ENCODE measurements at places on chromosomes 5 and 9.

GRCh38 chr9:12740845-12741244 is 34.0 kb upstream of the LURAP1L start:
- DNase-seq, result no peak

DNA sequence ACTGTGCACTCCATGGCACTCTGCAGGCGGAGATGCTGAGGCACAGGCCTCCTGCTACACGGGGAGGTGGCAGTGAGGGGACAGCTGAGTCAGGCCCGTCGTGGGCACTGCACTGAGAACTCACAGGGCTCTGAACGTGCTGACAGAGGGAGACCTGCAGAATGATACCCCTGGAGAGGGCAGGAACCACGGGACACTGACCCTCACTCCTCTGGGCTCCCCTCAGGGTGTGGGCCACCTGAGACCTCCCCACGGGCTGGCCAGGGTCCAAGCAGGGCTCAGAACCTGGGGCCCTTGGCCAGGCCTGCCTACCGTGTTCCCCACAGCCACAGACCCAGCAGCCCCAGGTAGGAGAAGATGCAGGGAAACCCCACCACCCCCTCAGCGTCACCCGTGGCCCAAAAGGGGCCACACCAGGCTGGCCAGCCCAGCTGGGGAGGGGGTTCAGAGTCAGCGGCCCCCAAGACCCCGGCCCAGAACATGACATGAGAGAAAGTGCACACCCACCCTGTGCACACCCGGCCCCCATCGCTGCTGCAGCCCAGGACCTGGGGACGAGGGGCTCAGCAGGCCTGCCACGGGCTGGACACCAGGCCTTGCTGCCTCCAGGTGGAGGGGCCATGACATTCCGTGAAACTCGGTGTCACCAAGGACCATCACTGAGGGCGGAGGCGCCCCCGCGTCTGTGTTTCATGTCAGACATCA is 30.9 kb downstream of the GLT6D1 start:
- no peak for DNase-seq

DNA sequence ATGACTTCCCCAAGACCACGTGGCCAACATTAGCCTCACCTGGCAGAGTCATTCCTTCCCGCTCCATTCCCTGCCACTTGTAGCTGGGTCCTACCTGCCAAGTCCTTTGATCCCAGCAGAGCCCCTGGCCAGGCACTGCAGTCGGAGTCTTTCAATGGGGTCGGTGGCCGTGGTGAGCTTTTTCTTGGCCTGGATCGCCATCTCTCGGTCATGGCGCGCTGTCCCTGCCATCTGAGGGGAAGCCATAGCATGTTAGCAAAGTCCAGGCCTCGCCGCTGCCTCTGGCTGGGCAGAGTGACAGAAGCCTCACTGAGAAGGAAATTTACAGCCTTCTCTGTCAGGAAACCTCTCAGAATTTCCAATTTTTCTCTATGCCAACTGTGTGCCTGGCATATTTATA is 17.5 kb downstream of the CAPSL start:
- DNase-seq, result no peak

GRCh38 chr9:124929464-124929863 is 11.4 kb downstream of the GOLGA1 start:
- DNase-seq, result no peak

DNA sequence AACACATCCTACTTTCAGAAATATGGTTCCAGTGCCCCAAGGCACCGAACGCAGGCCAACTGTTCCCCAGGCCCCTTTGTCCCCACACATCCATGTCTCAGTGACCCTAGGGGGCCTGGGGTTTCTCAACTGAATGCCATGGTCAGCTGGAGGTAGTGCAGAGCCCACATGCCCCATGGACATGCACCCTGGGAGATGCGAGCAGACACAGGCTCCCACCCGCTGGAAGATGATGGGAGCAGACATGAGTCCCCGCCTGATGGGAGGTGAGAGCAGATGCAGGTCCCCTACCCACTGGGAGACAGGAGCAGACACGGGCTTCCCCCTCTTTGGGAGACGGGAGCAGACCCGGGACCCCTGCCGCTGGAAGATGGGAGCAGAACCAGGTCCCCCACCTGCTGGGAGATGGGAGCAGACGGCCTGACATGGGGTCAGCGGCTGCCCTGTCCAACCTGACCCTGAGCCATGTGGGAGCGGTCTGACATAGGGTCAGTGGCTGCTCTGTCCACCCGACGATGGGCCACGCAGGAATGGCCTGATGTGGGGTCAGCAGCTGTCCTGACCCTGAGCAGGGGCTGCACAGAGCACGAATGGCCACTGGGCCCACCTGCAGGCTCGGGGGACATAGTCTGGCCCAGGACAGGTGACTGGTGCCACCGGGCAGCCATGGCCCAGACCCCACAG is 18.4 kb downstream of the ZDHHC11B start:
- DNase-seq, result no peak

GRCh38 chr5:55633574-55634208 is 78.4 kb downstream of the SLC38A9 start:
- DNase-seq, result no peak

GRCh38 chr5:92713335-92713743 is 867.7 kb downstream of the NR2F1-AS1 start:
- no peak for DNase-seq

DNA sequence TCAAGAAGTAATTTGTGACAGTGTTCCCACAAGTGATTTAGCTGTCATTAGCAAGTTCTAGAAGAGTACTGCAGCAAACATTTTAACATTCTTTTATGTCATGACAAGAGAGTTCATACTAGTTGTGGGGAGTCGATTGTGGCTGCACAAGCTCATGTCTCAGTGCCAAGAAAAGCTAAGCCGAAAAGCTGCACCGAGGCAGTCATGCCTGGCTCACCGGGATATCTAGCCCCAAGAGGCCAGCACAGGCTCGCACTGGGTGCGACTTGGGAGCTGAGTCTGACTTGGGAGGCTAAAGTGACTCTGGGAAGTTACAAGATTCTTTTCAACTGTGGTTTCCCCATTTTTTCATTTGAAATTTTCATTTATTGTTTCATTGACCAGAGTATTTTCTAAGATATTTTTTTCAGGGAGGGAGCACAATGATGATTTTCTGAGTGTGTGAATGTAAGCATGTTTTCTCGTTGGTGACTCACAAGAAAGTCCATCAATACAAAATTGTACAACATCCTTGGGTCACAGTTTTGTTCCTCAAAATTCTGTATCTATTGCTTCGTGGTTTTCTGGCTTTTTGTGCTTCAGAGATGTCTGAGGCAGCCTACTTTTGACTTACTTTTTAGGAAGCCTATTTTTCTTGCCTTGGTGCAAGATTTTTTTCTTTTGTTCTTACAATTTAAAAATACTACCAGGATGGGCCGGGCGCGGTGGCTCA is 18.7 kb downstream of the CAST start:
- DNase-seq, result no peak

GRCh38 chr9:25602400-25603044 is 75.7 kb downstream of the TUSC1 start:
- no peak for DNase-seq

DNA sequence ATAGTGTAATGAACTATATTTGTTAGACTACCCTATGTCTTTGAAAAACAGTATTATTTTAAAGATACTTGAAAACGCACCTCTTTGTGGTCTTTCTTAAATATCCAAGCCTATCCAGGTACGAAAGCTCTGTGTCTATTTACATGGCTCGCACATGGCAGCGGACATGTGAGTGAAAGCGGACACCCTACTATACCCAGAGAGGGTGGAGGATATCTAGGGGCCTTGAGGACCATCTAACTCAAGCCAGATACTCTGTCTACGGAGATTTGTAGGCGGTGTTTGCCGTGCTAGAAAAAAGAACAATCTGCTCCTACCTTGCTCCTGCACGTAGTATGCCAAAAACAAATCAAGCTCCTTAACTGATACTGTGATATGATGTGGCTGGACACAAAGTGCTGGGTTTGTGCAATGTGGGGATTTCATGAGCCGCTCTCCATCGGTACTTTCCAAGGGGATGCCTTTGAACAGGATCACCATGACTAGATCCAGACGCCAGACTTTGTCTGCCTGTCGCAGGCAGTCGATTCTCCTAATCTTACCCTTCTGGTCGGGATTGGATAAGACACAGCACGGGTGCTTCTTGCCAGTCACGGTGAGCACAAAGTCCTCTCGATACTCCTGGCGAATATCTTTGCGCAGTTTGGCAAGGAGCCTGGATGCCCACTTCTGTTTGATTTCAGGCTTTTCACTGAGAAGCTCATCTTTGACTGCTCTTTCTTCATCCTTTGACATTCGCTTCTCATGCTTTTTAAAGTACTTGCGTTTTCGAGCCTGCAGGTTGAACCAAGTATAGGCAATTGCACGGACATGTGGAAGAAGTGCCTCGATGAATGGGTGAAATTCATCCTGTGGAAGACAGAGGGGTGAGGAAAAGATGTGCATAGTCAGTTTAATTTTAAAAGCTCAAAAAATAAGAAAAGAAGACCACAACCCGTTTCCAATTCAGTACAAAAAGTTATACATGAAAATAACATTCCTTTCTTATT is 7.0 kb downstream of the NFIB start:
- no peak for DNase-seq

DNA sequence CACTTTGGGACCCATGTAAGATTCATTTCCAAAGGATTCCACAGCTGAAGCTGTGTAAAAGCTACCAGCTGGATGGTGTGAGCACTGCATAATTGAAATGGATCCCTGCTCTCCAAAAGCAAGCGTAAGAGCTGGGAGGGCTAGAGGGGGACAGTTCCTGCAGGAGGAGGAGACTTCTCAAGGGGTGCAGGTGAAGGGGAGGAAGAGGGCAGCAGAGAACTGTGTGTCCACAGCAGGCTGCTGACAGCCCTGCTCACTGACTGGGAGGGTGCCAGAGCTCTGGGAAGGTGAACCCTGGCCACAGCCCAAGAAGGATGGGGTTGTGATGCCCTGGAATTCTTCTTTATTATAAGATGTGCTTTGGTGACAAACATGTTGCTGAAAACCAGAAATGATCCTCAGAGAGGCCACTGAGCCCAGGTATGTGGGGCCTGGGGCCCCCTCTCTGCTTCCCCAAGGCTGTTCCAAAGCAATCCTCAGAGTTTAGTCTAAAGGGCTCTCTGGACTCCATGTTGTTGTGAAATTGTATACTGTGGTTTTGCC is 112.8 kb upstream of the SLC25A48 start:
- no peak for DNase-seq

Measured in stimulated activated CD8-positive, alpha-beta memory T cell treated with anti-CD3 and anti-CD28 coated beads, Interleukin-7, amount 100 ng/mL, for 1 hour (primary cell).